ENCODE measurements at places on chromosomes 3 and 15.

DNA sequence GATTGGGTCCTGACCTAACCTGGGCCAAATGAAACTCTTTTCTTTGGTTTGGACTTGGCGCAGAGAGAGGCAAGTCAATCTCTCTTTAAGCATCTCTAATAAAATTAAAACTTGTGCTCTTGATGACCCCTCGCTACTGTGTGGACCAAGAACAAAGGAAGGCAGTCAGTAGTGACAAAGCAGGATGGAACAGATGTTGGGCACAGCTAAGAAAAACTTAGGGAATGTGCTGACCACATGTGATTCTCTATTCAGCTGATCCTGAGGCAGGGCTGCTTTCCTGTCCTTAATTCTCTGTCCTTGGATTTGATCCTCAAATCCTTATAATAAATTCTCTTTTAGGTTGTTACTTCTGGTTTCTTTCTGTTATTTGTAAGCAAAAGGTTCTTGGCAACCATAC lies 259.9 kb downstream of the ZIC1 start:
- no peak for DNase-seq

- no peak for DNase-seq
Observed at GRCh38 chr3:101567528-101568317, 6.1 kb downstream of the TRMT10C start.

DNA sequence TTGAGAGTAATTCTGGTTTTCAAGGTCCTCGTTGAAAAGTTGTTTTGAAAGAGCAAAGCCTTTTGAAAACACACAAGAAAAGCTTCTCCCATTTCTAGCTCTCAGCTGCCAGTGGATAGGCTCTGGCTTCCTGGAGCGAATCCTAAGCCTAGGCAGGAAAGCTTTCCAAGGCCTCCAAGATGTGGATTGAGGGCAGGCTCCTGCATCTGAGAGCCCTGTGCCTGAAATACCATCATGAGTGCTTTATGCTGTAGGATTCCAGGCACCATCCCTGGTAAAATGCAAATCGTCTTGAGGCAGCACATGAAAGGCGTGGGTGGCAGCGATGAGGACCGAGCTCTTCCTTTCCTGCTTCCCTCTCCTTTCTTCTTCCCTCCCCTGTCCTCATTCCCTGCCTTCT lies 60.7 kb upstream of the CORO2B start:
- no peak for DNase-seq

DNA sequence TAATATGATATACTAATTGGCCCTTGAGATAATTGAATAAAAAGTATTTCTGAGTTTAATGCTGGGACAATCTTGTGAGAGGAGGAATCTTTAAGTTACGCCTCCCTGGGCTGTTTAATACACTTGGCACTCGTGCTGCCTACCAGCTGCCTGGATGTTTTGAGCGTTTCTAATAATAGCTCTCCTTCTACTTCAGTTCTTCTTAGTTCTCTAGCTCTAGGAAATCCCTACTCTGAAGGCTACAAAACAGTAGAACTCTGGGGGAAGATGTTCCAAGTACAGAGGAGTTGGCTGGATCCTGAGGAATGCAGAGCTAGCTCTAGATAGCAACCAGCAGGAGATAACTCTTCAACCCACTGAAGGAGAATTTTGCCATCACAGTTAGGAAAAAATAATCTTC lies 3.5 kb downstream of the NAALADL2 start:
- no peak for DNase-seq

- no peak for DNase-seq
Observed at GRCh38 chr3:99286266-99286845, 352.0 kb upstream of the COL8A1 start.

GRCh38 chr3:42177068-42177800 lies 86.1 kb downstream of the TRAK1 start:
- no peak for DNase-seq

GRCh38 chr3:48403533-48404439 lies 26.1 kb downstream of the PLXNB1 start:
- DNase-seq: no peak

DNA sequence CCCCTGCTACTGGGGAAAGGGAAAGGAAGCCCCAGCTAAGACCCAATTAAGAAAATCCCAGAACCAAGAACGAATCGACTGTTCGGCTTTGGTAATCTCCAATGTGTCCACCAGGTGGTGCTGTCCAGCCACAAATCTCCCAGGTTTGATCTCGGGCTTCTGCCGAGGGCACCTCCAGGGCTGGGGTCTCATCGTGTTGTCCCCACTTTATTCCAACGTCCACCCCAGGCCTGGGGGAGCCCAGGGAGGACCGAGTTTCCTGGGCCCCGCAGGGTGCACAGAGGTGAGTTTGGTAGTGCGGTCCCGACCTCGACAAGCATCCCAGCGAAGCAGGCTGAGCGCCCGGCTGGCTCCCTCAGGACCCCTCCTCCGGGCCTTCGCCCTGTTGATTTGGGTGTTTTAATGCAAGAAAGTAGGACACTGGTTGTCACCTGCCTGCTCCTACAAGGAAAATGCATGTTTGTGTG lies 185.1 kb downstream of the GOLGA6L6 start:
- DNase-seq: no peak

DNA sequence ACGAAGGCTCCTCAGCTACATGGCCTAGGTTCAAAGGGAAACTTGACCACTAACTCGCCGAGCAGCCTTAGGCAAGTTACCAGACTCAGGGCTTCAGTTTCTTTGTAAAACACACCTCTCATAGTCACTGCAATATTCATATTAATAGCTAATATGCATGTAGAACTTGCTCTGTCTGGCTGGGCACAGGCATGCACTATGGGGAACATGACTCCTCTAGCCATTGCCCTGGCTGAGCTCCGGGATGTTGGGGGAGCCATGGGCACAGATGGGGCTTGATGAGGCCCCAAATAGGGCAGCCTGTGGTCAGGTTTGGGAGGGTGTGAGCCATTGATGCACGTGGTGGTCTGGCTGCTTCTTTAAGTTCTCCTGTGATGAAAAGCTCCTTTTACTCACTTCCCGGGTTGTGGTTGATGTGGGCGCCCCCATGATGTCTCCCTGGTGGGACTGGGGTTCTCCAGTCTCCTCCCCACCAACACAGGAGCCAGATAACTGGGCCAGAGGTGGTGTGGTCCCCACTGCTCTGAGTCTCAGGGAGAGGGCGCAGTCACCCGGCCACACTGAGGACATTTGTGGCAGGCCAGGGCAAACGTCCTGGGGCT lies 29.4 kb upstream of the DUSP7 start:
- no peak for DNase-seq

All from right renal cortex interstitium (tissue), 3 donors.